Central memory CD4-positive, alpha-beta T cell (primary cell): ENCODE measurements at places on chromosomes 12 and 14.
A peak's percentile ranks its signal among the peaks of the same experiment; 100 is the strongest.

GRCh38 chr14:87205811-87206210 is 787.2 kb downstream of the GALC start:
- DNase-seq, result no peak

DNA sequence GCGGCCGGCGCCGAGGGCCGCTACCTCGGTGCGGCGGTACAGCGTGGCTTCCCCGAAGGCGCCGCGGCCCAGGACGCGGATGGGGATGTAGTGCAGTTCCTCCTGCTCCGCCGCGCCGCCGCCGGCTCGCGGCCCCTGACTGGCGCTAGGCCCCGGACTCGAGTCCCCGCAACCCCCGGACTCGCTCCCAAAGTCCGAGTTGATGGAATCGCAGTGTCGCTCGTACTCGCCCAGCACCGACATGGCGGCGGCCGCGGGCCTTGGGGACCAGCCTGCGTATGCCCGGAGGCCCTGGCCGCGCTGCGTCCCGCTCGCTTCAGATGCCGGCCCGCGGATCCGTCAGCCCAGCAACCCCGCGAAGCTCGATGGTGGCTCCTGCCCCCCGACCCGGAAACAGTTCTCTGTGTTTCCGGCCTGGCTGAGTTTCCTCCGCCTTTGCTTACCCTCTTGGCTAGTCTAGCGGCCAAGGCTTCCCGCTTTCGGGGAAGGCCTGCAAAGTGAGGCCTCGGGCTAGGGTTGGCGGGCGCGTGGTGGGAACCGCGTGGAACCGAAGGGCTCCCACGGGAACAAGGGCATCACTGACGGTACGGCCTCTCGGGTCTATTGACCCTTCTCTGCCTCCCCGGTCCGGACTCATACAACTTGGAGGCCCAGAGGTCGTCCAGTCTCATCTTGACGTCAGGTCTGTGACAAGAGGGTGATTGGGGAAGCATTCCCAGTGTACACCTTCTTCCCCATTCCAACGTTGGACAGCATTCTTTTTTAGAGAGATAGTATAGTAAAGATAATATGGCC is at the start of gene NEK9:
NEK9 (minus strand) TSS at position 370 of the 795 bp plus-strand sequence; CDS start at position 243, 127 bp downstream.
- peak; percentile 82 for DNase-seq

GRCh38 chr12:132907216-132907615 is 19.8 kb upstream of the CHFR start:
- no peak for DNase-seq

GRCh38 chr12:124689631-124690030 is 122.2 kb upstream of the NCOR2 start:
- no peak for DNase-seq

GRCh38 chr14:57066887-57067513 is 201.7 kb downstream of the EXOC5 start:
- DNase-seq, result no peak

DNA sequence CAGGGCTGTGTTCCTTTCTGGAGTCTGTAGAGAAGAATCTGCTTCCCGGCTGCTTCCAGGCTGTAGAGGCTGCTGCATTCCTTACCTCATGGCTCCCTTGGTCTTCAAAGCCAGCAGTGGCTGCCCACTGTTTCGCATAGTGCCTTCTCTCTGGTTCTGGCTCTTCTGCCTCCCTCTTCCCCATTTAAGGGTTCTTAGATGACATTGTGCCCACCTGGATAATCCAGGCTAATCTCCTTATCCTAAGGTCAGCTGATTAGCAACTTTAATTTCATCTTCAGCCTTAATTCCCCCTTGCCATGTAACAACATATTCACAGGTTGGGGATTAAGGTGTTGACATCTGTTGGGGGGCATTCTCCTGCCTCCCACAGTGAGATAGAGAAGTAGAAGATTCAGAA is 208.6 kb upstream of the TMTC1 start:
- no peak for DNase-seq
